ENCODE measurements at places on chromosomes 4 and X.
A peak's percentile ranks its signal among the peaks of the same experiment; 100 is the strongest.

DNA sequence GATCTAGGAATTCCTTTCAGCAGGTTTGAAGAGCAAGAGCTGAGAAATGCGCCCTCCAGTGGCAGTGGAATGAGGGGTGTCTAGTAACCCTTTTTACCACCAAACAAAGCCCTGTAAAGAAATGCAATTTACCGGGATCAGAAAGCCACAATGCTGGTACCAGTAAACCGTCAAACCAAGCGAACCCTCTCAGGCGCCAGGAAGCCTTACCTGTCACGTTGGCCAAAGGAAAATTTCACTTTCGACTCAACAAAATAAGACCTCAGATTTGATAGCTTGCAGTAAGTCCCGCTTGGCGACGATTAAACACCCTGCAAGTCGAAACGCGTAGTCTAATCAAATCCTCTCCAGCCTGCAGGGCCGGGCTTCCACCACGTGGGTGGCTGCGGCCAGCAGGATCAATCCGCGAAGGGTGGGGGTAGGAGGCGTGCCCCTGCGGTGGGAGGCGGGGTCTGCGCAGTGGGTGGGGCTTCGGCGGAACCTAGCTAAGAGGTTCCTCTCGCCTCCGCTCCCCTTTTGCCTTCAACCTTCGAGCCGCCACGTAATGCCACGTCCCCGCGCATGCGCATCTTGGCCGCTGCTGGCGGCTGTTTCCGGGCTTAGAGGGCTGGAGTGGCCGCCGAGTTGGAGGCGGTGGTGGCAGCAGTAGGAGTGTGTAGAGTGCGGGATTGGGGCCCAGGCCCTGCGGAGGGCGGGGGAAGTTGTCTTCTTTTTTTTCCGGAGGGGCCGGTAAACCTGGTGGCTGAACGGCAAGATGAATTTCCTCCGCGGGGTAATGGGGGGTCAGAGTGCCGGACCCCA, at the start of gene USO1:
Gene USO1, plus strand, starts transcription at position 512 of the 801 bp plus-strand sequence. Its CDS starts 243 bp downstream, at position 755.
- DNase-seq, result peak; percentile 94

GRCh38 chr4:51895816-51896408, 53.0 kb downstream of the DCUN1D4 start:
- DNase-seq, result peak; percentile 8

DNA sequence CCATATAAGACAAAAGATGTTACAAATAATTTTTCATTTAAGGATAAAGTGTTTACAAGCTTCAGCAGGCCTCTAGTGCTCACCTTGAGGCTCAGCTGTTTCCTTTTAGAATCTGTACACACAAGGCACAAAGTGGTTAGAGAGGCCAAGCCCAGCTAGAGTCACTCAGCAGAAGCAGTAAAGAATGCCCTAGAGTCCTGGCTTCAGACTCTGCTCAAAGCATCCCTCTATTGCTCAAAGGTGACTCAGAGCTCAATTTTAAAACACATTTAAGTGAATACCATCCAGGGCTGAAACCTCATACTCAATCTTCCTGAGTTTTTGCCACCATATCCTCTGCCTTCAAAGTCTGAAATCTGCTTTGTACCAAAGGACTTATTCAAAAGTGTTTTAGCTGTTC, 22.6 kb upstream of the PHF8 start:
- DNase-seq, result no peak

- DNase-seq, result no peak
These were observed 488 bp downstream of the TBC1D25 start for GRCh38 chrX:48540028-48540375.

GRCh38 chrX:42943051-42943974, 165.3 kb upstream of the PPP1R2C start:
- no peak for DNase-seq

DNA sequence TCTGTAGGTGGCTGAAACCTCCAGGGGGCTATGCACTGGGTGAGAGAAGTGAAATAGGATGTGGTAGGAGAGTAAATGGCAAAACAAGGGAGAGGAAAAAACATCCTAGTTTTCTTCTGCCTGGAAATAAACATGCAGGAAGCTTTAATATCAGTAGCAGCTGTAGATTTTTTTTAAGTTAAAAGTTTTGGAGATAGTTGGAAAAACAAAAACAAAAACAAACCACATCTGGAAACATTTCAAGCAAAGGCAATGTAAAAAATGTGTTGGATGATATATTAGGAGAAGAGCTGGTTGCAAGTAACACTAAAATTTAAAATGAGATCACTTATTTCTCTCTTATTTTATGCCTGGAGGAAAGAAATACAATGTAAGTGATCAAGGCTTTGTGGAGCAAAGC, 388.0 kb downstream of the SPRY1 start:
- DNase-seq, result no peak

GRCh38 chrX:117788339-117788738, 328.3 kb downstream of the KLHL13 start:
- no peak for DNase-seq

- DNase-seq, result no peak
These were observed 8.0 kb downstream of the OFD1 start for GRCh38 chrX:13742397-13743176.

- no peak for DNase-seq
These were observed 101.2 kb upstream of the KLF3 start for GRCh38 chr4:38562751-38563198.

- no peak for DNase-seq
These were observed 36.1 kb downstream of the COQ2 start for GRCh38 chr4:83248486-83248885.

GRCh38 chrX:19627081-19627480, 111.8 kb upstream of the MAP3K15 start:
- DNase-seq, result no peak

DNA sequence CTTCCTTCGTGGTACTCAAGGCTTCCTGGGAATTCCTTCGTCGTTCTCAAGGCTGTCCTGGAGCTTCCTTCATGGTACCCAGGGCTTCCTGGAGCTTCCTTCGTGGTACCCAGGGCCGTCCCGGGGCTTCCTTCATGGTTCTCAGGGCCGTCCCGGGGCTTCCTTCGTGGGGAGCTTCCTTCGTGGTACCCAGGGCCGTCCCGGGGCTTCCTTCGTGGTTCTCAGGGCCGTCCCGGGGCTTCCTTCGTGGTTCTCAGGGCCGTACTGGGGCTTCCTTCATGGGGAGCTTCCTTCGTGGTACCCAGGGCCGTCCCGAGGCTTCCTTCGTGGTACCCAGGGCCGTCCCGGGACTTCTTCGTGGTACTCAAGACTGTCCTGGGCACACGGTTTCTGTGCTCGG, 339.6 kb upstream of the FAT1 start:
- DNase-seq, result no peak

DNA sequence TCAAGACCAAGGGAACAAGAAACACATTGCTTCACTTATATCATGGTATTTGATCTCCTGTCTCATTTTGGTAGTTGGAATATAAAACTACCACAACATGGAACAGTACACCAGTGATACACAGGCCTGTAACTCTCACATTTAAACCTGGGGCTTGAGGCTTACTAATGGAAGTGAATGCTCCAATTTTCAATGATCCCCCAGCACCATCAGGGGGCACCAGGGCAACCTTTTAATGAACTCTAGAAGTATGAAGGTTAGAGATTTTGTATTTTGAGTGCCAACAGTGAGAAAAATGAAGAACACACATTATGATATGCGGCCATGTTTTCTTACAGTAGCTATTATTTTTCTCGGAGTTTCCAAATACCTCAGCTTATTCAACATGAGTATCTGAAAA, 50.7 kb downstream of the C4orf33 start:
- DNase-seq, result no peak

DNA sequence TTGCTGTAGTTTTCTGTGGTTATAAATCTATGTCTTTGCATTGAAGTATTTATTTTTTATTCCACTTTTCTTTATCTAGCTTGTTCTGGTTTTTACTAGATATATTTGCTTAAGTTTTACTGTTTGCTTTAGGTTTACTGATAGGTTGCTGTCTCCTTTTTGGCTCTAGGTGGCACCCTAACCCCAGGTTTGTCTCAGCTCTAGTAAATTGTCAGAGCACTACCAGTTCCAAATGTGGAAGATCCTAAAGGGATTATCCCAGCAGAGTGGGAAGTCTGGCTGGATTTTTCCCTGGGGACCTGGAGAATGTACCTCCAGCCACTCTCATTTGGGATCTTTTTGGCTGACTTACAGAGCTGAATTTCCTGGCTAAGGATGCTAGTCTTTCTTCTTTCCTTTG, 106.1 kb downstream of the PBDC1 start:
- no peak for DNase-seq

DNA sequence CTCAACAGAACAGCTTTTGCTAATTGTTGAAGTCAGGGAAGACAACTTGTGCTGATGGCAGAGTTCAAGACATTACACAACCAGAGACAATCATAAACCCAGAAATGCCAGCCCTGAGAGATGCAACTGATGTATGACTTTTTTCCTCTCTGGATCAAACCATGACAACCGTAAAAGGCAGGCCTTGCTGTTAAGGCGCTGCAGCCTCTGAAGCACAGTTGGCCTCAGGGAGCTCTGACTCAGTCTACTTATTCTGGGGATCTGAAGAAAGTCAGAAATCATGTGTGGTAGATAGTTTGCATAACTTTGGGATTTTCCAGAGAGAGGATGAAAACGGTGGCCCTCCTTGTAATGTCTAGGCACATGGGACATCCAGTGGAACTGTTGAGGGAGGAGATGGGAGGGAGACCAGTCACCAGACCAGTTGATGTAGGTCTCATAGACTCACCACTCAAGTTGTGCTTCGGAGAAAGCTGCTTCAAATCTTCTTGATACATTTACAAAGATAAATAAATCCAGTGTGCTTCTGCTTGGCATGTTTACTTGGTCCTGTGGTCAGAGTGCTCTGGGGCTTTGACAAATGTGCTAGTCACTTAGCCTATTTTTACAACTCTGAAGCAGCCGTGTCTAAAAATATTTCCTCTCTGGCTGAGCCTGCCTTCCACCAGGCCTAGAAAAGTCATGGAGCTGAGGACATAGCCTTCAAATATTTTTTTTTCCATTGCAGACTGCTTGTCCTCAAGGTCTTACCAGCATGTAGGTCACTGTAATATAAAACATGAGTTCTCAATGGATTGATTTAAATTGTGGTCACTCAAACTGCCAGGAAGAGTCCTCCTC, 7.5 kb downstream of the HADH start:
- no peak for DNase-seq

- no peak for DNase-seq
These were observed 8.8 kb downstream of the CEP44 start for GRCh38 chr4:174292473-174292872.

DNA sequence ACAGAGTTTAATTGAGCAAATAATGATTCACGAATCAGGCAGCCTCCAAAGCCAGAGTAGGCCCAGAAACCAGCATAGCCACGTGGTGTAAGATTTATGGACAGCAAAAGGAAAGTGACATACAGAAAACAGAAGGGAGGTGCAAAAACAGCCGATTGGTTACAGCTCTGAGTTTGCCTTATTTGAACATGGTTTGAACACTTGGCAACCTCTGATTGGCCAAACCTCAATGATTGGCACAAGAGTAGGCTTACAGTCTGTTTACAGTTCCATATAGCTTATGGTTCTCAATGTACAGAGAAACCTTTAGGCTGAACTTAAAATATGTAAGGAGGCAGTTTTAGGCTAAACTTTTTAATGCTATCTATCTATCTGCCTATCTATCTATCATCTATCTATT, 394.8 kb downstream of the CFAP47 start:
- DNase-seq, result no peak

- DNase-seq, result no peak
These were observed 312.4 kb downstream of the ARHGAP10 start for GRCh38 chr4:148044089-148044911.

DNA sequence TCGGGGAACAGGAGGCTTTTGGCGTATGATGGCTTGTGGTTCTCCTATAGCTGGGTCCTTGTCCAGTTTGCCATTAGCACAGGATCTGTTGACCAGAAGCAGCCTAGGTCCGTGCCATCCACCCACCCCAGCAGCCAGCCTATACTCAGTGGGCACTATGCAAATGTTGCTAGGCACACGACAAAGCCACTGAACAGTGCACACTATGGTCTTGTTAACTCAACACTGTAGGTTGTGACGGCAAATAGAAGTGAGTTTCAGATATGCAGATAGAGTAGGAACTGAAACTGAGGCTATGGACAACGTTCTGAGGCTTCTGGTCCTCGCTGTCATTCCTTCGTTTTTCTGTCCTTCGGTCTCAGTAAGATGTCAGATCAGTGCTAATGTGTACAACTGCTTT, 541.3 kb upstream of the TENM3 start:
- no peak for DNase-seq

- DNase-seq, result no peak
These were observed 238.3 kb downstream of the DCLK2 start for GRCh38 chr4:150316332-150317205.

Data from DMS79 treated with DMSO at 0.1 percent for 48 hours (cell line).